GM23338 (cell line): ENCODE measurements at places on chromosomes 2 and 18. TPM values are rescaled to one million over a fixed set of nuclear protein-coding genes. Genes with fewer than 3 reads are reported as not detected.

DNA sequence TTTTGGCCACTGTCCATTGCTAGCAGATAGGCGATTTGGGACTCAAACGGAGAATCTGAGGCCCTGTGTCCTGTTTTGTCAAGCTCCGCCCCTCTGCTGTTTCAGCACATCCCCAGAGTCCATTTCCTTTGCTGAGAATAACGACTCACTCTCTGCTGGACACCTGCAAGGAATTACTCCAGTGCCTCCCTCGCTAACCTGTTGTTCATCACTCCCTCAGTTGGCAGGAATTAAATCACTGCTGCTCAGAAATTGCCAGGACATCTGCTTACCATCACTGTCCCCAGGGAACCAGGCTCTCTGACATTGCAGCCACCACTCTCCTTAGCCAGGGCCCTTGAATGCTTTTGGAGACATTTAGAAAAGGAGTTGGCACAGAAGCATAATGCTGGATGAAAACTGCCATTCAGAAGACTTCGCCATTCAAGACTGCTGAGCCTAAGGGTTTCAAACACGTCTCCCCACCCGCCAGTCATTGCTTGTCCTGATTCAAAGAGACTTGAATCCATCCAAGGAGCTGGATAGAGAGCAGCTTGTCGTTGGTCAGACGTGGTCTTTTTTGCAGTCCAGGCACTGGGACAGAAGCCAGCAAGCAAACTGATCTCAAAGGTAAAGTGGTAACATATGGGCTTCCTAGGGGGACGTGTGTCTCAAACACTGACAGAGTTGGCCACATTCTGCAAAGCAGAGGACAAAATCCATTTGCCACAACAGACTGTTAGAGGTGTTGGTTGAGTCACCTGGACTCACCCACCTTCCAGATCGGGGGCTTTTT lies 155.3 kb downstream of the UXS1 start:
- no peak for DNase-seq
- no peak overlapping the region for H3K27ac ChIP-seq
- H3K36me3 ChIP-seq, result no peaks in the 10 kb centered on the region

- no peak for DNase-seq
- H3K27me3 ChIP-seq, result no peaks in the 10 kb centered on the region
- no peaks in the 10 kb centered on the region for H3K36me3 ChIP-seq
- H3K4me3 ChIP-seq, result no peak overlapping the region
- H3K4me1 ChIP-seq, result no peaks in the 10 kb centered on the region
Observed at GRCh38 chr2:1488851-1489250, 75.6 kb downstream of the TPO start.

DNA sequence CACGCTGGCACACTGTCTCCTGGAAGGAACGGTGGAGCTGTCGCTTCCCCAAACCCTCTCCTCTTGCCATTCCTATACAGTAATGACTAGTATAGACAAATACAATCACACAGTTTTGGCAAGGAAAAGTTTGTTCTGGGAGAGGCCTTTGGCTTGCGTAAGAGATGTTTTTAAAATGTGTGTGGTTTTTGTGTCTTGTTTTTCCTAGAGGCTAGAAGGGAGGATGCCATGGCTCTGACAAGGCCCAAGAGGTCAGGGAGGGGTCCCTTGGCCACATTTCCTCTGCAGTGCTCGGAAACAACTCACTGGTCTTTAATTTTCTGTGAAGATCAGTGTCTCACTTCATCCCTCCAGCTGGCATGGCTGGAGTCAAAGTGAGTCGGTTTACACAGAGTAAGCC lies 195.9 kb downstream of the SH3RF3 start:
- H3K27me3 ChIP-seq, result no peaks in the 10 kb centered on the region
- no peaks in the 10 kb centered on the region for H3K36me3 ChIP-seq
- no peaks in the 10 kb centered on the region for H3K4me1 ChIP-seq

DNA sequence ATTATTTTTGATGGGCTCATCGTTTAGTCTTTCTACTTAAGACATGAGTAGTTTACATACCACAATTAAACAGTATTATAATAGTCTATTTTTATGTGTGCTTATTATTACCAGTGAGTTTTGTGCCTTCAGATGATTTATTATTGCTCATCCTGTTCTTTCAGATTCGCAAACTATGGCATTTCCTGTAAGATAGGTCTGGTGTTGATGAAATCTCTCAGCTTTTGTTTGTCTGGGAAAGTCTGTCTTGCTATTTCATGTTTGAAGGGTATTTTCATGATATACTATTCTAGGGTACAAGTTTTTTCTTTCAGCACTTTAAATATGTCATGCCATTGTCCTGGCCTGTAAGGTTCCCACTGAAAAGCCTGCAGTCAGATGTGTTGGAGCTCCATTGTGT lies 101.3 kb downstream of the DNAH7 start:
- H3K27ac ChIP-seq, result no peak overlapping the region
- no peak overlapping the region for H3K4me3 ChIP-seq
- H3K27me3 ChIP-seq, result no peaks in the 10 kb centered on the region
- H3K4me1 ChIP-seq, result no peaks in the 10 kb centered on the region

PROM2 gene
- total RNA-seq, result 2.2 TPM in 2 replicates

DNA sequence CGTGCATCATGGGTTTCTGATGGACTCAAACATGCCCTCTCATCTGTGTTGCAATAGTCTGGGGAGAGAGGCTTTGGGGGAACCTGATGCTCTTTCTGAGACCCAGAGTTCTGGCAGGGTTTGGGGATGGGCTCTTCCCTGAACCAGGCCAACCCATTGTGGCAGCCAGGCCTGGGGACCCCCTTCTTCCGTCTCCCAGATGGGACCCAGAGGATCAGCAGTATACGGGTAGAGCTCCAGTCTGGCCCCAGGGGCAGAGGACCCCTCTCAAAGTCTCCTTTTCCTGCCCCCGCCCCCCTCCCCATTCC lies 333.7 kb downstream of the DYSF start:
- no peaks in the 10 kb centered on the region for H3K27me3 ChIP-seq
- H3K27ac ChIP-seq, result no peak overlapping the region
- H3K36me3 ChIP-seq, result no peaks in the 10 kb centered on the region
- H3K4me3 ChIP-seq, result no peak overlapping the region
